ENCODE measurements at places on chromosomes 6 and 20.

DNA sequence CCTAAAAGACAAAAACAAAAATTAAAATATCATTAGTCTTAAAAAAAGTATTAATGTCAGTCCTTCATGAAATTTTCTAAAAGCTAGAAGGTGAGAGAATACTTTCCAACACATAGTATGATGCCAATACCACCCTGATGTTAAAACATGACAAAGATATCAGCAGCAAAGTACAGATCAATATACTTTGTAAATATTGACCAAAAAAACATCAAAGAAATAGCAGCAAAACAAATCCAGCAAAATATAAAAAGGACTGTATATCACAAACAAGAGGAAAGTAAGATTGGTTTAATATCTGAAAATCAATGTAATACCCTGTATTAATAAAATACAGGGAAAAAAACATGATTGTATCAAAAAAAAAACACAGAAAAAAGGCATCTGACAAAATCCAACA, 51.4 kb downstream of the TASP1 start:
- no peak for DNase-seq

- DNase-seq, result no peak
Observed at GRCh38 chr20:37552415-37552814, 24.7 kb upstream of the BLCAP start.

DNA sequence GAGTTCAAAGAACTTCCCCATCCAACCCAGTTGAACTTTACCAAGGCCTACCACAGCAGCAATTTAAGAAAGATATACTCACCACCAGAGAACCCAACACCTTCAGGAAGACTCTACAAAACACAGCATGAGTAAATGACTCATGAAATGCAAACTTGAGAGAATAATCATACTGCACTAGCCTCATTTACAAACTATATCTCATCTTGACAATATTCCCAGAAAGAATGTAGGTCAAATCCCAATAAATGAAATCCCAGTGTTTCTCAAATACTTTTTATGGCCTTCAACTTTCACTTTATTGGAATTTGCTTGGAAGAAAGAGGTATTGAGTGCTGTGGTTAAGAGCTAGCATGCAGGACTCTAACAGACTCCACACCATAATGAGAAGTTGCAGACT, 60.0 kb downstream of the FYN start:
- no peak for DNase-seq

GRCh38 chr6:11706171-11706570, 72.4 kb downstream of the ADTRP start:
- DNase-seq, result no peak

GRCh38 chr6:11975353-11975977, 36.6 kb upstream of the HIVEP1 start:
- no peak for DNase-seq

- DNase-seq, result no peak
Observed at GRCh38 chr6:15538766-15539495, 123.9 kb downstream of the DTNBP1 start.

DNA sequence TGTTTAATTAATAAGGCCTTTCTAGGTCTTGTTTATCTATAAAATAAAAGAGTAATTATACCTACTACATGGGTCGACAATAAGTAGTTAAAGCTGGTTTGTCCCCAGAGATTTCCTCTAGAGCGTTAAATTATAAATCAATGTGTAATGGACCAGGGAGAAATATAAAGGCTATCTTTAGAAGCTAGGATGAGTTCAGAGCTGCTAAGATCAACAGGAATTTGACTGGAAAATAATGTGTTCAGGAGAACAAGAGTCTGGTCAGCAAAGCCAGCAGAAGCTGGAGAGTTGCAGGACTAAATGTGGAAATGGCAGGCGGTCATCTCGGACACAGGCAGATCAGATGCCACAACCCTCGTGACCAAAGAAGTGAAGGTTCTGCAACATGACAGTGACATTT, 428.8 kb downstream of the EPM2A start:
- DNase-seq, result no peak

GRCh38 chr6:162058281-162058875, 669.2 kb downstream of the PRKN start:
- no peak for DNase-seq

All from NCI-H2029 treated with DMSO at 0.1 percent for 48 hours (cell line).